ENCODE measurements at places on chromosomes 12 and 14.

- DNase-seq = no peak
Measured at GRCh38 chr12:113932381-113933196, 33.5 kb downstream of the RBM19 start.

GRCh38 chr12:16062611-16063010, 151.5 kb downstream of the DERA start:
- DNase-seq = no peak

DNA sequence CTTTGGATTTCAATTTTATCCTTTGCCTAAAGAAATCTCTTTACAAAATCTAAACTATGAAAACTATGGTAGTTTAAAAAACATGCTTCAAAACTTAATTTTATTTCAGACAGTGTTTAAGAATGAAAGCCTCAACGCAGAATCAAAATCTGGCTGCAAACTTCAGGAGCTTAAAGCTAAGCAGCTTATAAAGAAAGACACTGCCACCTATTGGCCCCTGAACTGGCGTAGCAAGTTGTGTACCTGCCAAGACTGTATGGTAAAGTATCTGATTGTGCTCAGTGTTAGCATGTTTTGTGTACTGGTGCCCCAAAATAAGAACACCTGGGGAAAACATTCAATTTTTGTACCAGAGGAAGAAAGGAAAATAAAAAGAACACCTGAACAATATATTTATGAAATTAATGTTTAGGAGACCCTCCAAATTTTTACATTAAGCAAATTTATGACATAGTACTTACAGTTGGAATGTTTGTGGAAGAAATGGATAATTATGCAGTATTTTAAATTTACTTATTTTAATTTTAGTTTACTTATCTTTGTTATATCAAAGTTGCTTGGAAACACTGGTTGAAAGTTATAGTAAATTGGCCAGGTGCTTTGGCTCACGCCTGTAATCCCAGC, 12.2 kb downstream of the UBR7 start:
- DNase-seq = no peak

DNA sequence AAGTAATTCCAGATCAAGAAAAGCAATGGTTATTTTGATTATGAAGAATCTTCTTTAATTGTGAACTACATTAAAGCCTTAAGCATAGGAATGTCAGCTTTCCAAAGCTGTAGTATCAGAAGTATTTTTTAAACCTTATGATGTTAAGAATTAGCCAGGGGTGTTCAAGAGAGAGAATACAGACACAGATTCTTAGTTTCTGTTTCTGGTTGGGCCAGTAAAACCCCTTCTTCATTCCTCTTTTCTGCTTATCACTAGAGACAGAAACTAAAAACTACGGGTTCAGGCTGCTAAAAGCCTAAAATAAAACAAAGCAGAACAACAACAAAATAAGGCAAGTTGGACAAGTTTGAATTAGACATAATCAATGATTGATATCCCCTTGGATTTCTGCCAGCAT, 38.2 kb downstream of the IFT43 start:
- DNase-seq = no peak

DNA sequence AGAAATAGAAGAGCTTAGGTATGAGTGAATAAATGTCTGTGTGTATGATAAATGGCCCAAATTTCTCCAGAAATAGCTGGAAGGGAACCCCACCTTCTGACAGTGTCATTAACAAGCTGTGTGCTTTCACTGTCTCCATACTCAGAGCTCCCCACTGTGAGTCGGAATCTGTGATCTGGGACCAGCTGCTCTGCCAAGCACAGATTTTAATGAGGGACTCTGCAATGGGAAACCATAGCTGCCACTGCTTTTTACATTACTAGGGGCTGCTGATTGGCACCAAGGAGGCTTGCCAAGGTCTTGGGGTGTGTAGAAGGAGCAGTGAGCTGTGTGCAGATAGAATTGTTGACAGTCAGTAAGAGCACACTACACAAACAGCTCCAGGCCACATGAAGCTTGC, 244.2 kb upstream of the CCDC196 start:
- no peak for DNase-seq

GRCh38 chr14:34619471-34619870, 10.5 kb downstream of the SNX6 start:
- no peak for DNase-seq

- no peak for DNase-seq
Measured at GRCh38 chr12:108646600-108647579, 13.2 kb upstream of the SELPLG start.

GRCh38 chr12:125841332-125841731, 776.1 kb downstream of the AACS start:
- DNase-seq = no peak

DNA sequence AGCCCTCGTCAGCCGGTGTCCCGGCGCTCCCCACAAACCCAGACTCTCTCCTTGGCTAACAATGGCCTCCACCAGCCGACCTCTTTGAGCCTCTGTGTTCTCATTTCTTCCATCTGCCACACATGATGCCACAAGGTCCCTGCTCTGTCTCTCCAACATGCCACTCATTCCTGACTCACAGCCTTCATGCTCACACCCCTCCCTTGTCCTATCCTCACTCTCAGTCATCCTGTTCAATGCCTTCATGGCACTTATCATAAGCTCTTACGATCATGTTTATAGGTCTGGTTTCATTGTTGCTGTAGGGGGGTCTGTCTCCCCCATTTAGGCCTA, 9.6 kb upstream of the SERPINA11 start:
- no peak for DNase-seq

DNA sequence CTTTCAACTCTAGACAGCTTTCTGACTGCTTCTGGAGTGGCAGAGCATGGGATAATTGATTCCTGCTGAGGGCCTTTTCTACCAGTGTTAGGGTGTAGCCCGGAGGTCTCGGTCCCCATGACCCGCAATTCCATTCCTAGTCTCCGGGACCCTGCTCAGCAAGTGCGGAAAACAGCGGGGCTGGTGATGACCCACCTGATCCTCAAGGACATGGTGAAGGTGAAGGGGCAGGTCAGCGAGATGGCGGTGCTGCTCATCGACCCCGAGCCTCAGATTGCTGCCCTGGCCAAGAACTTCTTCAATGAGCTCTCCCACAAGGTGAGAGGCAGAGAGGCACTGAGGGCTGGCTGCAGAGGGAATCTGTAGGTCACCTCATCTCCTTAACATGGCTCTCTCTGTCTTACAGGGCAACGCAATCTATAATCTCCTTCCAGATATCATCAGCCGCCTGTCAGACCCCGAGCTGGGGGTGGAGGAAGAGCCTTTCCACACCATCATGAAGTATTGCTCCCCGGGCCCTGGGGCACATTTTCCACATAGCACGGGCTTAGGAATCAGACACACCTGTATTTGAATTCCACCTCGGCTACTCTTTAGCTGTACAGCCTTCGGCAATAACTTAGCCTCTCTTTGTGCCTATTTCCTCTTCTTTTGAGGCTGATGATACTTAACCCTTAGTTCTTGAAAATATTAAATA, 5.6 kb upstream of the GAPDH start:
- DNase-seq = no peak

Measured in H1 (cell line).